ENCODE measurements at places on chromosomes 2 and 18.

- no peak for DNase-seq
Observed at GRCh38 chr2:121663434-121663833, 14.2 kb upstream of the CLASP1 start.

DNA sequence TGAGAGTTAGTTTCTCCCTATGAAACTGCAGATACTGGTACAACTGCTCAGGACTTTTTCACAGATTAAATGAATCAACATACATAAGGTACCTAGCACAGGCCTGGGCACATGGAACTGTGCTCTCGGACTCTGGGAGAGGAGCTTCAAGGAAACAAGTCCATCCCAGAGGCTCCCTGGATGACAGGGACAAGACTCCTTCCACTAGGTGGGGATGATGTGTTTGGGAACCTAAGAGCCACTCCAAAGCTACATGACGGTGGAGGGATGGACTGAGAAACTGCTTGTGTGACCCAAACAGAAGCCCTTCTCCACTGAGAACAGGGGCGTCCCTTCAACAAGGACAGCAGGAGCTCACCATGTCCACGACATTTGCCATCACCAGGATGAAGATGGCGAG lies 37.1 kb downstream of the CENPO start:
- no peak for DNase-seq

GRCh38 chr2:228747483-228747882 lies 523.6 kb downstream of the PID1 start:
- no peak for DNase-seq

DNA sequence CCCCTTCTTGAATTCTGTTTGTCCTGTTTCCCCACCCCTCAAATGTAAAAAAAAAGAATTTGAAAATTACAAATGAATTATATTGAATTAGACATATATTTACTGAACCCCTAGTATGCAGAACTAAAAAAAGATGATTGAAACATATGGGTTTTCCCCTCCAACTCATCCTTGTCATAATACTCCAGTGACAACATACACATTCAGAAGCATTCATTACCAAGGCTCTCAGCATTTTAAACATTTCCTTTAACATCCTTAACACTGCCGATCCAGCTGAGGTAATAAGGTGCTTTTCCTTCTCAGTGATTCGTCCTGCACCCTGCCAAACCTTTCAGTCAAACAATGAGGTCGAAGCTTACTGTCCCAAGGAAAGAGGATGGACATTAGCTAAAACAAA lies 53.1 kb upstream of the DTNB start:
- DNase-seq = no peak

GRCh38 chr2:33448220-33448899 lies 28.1 kb upstream of the RASGRP3 start:
- no peak for DNase-seq

DNA sequence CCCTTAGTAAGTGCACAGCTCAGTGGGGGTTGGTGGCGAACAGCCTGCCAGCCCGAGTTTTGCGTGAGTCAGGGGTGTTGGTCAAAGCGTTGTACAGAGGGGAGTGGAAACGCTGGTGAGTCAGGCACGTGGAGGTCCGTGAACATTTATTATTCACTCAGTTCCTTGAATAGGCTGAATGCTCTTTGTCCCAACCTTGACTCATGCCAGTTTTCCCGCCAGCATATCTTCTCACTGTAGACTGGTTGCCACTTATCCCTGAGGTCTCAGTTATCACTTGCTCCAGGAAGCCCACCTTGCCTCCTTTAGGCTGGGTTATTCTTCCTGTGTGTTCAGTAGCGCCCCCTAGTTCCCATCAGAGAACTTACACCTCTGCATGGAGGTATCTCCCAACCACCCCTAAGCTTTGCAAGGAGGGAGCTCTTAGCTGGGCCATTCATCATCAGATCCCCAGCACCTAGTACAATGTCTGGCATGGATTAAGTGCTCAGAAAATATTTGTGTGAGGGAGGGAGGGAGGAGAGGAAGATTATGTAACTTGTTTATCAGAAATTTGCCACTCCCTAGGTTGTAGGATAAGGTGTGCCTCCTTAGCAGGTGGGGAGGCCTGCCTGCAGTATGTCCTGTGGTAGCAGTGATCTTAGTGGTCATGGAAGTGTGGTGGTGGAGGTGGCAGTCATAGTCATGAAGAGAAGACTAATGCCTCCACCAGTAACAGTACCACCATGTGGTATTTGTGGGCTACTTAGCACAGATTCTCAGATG lies 72.1 kb downstream of the CABLES1 start:
- DNase-seq = no peak

DNA sequence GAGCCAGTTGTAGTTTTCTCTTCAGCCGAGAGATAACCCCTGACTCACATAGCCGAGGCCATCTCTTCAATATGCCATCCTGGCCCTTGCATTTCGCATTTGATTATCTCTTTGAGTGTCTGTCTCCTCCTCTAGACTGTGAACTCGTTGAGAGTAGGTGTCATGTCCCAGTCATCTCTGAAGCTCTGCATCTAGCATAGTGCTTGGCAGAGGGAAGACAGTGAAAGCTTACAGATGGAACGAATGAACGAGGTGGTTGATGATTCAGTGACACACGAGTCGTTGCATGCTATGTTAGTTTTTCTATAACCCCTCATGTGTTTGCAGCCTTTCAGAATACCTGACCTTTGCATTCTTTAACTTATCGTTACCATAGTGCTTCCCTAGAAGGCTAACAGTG lies 59.9 kb upstream of the CYRIA start:
- DNase-seq = no peak

Measured in AG09309 (cell line).